ENCODE measurements at places on chromosomes 11 and 22.

GRCh38 chr22:40007853-40008710 is 13.3 kb downstream of the FAM83F start:
- DNase-seq: no peak

- no peak for DNase-seq
Measured at GRCh38 chr11:35357923-35358322, 61.4 kb downstream of the SLC1A2 start.

GRCh38 chr22:34129691-34130486 is 209.6 kb upstream of the LARGE1 start:
- no peak for DNase-seq

DNA sequence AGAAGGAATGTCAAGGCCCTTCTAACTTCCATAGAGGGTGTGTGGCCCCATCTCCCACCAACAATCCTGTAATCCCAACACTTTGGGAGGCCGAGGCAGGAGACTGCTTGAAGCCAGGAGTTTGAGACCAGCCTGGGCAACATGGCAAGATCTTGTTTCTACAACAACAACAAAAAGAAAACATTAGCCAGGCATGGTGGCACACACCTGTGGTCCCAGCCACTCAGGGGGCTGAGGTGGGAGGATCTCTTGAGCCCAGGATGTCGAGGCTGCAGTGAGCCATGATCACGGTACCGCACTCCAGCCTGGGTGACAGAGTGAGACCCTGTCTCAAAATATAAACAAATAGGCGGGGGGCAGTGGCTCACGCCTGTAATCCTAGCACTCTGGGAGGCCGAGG is 16.9 kb downstream of the TSPAN32 start:
- DNase-seq: no peak

DNA sequence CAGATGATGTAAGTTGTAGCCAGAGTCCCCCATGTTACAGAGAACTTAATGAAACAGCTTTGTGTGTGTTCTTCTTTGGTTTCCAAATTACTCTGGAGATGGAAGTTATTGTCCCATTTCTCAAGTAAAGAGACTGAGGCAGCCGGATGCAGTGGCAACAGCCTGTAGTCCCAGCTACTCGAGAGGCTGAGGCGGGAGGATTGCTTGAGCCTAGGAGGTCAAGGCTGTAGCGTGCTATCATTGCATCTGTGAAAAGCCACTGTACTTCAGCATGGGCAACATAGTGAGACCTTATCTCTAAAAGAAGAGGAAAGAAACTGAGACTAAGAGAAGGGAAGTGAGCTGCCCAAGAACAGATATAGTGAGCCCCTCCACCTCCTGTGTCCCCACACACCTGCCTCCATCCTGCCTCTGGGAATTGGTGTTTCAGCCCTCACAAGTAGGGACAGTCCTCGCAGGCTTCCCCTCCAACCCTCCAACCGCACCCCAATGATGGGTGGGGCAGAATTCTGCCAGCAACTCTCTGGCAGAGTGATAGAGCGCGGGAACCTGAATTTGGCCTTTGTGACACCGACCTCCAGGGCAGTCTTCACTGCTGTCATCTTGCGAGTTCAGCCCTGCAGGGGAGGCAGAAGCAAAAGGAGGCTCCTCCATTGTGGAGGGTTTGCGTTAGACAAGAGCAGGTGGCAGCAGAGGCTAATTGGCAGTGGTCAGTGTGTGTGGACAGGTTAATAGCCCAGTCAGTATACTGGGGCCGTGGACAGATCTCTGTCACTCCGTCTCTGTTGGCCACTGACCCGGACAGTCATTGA is 1.6 kb downstream of the PDXP start:
- no peak for DNase-seq

DNA sequence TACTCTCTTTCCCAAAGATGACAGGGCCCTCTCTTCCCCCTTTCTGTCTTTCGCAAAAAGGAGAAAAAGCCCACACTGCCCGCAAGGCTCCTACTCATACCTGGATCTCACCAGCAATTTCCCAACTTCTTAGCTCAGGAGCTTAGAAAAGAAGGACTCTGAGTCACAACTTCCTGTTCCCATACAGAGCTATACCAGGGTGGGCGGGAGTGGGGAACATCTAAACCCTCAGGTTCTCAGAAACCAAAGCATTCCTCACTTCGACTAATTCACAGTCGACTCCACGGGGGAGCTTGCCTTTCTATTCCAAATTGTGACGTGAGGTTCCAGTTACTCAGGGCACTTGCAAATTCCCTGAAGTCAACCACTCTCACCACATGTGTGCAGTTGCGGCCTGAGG is 61.9 kb downstream of the MTNR1B start:
- no peak for DNase-seq

- DNase-seq: peak; percentile 50
Measured at GRCh38 chr22:41302021-41302767, 869 bp downstream of the ZC3H7B start.

- no peak for DNase-seq
Measured at GRCh38 chr11:15783619-15784018, 572.7 kb downstream of the SOX6 start.

GRCh38 chr11:27505781-27506180 is 788 bp downstream of the LIN7C start:
- DNase-seq: no peak

Measured in progenitor cell of endocrine pancreas (in vitro differentiated cells).